Esophagus muscularis mucosa (tissue), 4 donors: ENCODE measurements at places on chromosomes 7 and 10. TPM values are rescaled to one million over a fixed set of nuclear protein-coding genes. Genes with fewer than 3 reads are reported as not detected.

GRCh38 chr7:47557694-47558670, 23.9 kb downstream of the TNS3 start:
- H3K4me1 ChIP-seq = peaks cover 18% of the 10 kb centered on the region
- DNase-seq = no peak
- H3K27ac ChIP-seq = peak overlapping the region; percentile 0
- H3K27me3 ChIP-seq = no peaks in the 10 kb centered on the region
- H3K4me3 ChIP-seq = no peak overlapping the region
- no peaks in the 10 kb centered on the region for H3K36me3 ChIP-seq

DNA sequence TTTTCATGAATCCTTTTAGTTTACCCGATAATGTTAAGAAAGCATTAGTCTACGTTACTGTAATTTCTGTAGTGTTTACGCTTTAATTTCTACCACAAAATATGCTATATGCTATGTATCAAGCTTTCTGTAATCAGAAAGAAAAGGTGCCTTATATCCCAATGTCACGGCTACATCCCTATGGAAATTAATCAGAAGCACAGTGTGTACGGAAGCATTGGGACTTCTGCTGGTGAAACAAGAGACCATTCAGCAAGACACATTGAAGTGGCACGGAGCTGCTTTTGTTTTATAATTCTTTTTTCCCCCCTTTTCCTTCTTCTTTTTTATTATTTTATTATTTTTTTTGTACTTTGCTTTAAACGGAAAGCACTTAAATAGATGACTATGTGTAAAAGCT, 31.2 kb upstream of the SH2B2 start:
- no peak overlapping the region for H3K4me3 ChIP-seq
- no peak overlapping the region for H3K27ac ChIP-seq
- H3K36me3 ChIP-seq = peaks cover 3% of the 10 kb centered on the region
- H3K4me1 ChIP-seq = no peaks in the 10 kb centered on the region

DNA sequence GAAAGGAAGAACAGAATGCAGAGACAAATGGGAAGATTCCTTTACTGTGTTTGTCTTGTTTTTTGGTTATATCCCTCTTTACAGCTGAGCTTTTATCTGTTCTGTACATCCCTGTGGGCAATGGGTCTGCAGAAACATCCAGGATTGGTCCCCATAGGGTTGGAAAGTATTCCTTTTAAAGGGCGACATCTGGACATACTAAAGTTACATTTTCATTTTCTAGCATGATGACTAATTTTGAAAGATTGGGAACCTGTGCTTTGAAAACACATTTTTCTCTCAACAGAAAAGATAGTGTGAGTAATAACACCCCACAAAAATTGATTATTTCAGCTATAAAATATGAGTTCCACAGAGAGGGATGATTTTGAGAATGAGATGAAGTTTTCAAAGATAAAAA, 435.8 kb downstream of the GPAM start:
- H3K27me3 ChIP-seq = no peaks in the 10 kb centered on the region
- no peak for DNase-seq
- no peaks in the 10 kb centered on the region for H3K4me1 ChIP-seq
- no peaks in the 10 kb centered on the region for H3K36me3 ChIP-seq
- no peak overlapping the region for H3K4me3 ChIP-seq

- no peak for DNase-seq
- H3K27me3 ChIP-seq = no peaks in the 10 kb centered on the region
- no peak overlapping the region for H3K4me3 ChIP-seq
- H3K4me1 ChIP-seq = no peaks in the 10 kb centered on the region
These were observed 54.3 kb upstream of the SGCE start for GRCh38 chr7:94710256-94710655.

DNA sequence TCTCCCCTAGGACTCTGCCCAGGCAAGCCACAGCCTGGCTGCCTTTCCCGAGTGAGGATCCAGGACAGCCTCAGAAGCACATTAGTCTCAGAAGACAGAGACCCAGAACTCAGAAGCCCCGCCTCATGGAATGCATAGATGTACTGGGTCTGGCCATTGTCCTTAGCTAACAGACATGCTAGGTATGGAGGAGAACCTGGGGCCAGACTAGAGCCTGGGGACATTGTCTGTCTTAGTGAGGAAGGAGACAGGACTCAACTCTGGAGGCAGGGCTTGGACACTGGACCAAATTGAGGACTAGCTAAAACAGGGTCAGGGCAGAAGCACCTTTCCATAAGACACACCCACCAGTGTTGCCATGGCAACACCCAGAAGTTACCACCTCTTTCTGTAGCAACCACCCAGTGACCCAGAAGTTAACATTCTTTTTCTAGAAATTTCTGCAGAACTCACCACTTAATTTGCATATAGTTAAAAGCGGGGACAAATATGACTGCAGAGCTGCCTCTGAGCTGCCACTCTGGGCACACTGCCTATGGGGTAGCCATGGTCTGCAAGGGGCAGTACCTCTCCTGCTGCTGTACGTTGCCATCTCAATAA, 27.5 kb downstream of the TLX1 start:
- H3K4me1 ChIP-seq = peaks cover 4% of the 10 kb centered on the region
- no peak overlapping the region for H3K4me3 ChIP-seq
- H3K27ac ChIP-seq = no peak overlapping the region
- no peak for DNase-seq
- peaks cover 6% of the 10 kb centered on the region for H3K27me3 ChIP-seq

DNA sequence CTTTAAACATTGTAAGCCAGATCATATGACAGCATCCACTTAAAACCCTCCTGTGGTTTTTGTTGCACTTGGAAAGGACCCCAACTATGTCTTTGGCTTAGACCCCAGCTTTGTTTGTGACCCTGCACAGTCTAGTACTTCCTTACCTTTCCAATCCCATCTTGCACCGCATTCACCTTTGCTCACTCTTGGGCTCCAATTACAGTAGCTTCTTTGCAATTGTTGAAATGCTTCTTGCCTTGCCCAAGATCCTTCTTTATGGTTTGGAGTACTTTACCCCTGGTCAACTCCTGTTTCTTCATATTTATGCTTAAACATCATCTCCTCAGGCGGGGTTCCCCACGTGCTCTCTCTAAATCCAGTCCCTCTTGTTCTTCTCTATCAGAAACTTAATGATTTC, 162.6 kb downstream of the PTEN start:
- no peaks in the 10 kb centered on the region for H3K27me3 ChIP-seq
- no peak overlapping the region for H3K27ac ChIP-seq
- no peak overlapping the region for H3K4me3 ChIP-seq
- DNase-seq = no peak
- H3K36me3 ChIP-seq = no peaks in the 10 kb centered on the region

- H3K27ac ChIP-seq = no peak overlapping the region
- peak; percentile 89 for DNase-seq
- H3K27me3 ChIP-seq = no peaks in the 10 kb centered on the region
- H3K36me3 ChIP-seq = no peaks in the 10 kb centered on the region
- H3K4me1 ChIP-seq = peaks cover 5% of the 10 kb centered on the region
- H3K4me3 ChIP-seq = no peak overlapping the region
These were observed 257.7 kb upstream of the NFE2L3 start for GRCh38 chr7:25894002-25894901.

- no peak overlapping the region for H3K4me3 ChIP-seq
- no peaks in the 10 kb centered on the region for H3K27me3 ChIP-seq
- DNase-seq = no peak
- H3K27ac ChIP-seq = no peak overlapping the region
These were observed 119.0 kb upstream of the BET1 start for GRCh38 chr7:94123136-94123535.

- DNase-seq = no peak
- no peak overlapping the region for H3K4me3 ChIP-seq
- H3K27ac ChIP-seq = no peak overlapping the region
- H3K27me3 ChIP-seq = no peaks in the 10 kb centered on the region
These were observed 146.5 kb downstream of the NOC3L start for GRCh38 chr10:94216201-94216600.

DNA sequence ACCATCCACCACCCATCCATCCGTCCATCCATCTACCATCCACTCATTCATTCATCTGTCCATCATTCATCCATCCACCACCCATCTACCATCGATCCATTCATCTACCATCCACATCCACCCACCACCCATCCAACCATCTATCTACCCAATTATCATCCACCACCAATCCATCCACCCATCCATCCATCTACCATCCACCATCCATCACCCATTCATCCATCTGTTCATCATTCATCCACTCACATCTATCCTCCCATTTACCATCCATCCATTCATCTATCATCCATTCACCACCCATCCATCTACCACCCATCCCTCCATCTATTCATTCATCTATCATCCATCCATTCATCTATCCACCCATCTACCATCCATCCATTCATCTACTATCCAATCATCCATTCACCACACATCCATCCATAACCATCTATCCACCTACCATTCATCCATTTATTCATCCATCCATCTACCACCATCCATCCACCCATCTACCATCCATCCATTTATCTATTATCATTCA, 188.8 kb downstream of the JCAD start:
- H3K4me1 ChIP-seq = no peaks in the 10 kb centered on the region
- DNase-seq = no peak
- H3K27ac ChIP-seq = no peak overlapping the region
- no peak overlapping the region for H3K4me3 ChIP-seq
- no peaks in the 10 kb centered on the region for H3K36me3 ChIP-seq

DNA sequence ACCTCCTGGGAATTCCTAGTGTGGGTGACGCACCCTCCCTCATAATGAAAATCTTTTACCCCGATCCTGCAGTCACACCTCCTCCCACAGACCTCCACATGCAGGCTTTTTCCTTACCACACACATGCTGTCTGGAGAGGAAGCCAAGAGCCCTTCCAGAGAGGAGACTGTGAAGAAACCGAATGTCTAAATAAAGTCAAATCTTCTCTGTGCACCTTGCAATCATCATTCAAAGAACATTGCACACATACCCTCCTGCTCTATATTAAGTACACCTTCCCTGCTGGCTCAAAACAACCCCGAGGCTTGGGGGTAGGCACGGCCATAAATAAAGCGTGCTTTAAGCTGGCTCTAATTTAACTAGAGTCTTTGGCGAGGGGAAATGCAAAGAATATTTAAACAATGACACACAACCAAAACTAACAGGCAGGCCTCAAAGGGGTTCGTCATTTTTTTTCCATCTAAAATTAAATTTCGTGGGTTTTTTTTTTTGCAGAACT, 34.9 kb downstream of the CALML3 start:
- H3K27ac ChIP-seq = peak overlapping the region; percentile 84
- no peaks in the 10 kb centered on the region for H3K27me3 ChIP-seq
- H3K4me1 ChIP-seq = no peaks in the 10 kb centered on the region
- DNase-seq = no peak

DNA sequence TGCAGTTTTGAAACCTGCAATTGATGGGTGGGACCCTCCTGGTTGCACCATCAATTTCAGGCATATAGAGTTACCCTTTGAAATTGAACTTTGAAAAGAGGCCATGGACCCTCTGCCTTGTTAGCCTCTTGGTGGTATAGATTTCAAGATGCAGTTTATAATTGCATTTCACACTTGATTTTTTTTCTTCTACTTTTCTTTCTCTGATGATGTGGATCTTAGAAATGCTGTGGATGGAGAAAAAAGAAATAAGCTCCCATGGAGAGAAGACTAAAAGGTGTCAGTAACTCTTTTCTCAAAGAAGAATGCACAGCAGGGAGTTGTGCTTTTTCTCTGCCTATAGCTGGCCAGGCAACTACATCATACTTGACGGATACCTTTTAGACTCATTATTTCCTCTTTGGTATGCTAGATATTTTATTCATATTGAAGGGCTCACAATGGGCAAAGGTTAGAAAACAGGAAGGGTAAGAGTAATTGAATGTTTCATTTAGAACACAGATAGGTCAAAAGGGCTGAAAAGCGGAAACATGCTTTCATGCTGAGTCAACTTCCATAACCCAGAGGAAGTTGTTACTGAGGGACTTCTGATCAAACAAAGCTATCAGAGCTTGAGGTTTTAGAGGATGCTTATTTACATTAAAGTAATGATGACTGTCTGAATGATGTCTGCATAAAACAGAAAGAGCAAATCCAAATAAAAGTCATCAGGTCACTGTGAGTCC, 773.2 kb upstream of the LRRN3 start:
- no peaks in the 10 kb centered on the region for H3K4me1 ChIP-seq
- no peak overlapping the region for H3K27ac ChIP-seq
- H3K27me3 ChIP-seq = no peaks in the 10 kb centered on the region

DNA sequence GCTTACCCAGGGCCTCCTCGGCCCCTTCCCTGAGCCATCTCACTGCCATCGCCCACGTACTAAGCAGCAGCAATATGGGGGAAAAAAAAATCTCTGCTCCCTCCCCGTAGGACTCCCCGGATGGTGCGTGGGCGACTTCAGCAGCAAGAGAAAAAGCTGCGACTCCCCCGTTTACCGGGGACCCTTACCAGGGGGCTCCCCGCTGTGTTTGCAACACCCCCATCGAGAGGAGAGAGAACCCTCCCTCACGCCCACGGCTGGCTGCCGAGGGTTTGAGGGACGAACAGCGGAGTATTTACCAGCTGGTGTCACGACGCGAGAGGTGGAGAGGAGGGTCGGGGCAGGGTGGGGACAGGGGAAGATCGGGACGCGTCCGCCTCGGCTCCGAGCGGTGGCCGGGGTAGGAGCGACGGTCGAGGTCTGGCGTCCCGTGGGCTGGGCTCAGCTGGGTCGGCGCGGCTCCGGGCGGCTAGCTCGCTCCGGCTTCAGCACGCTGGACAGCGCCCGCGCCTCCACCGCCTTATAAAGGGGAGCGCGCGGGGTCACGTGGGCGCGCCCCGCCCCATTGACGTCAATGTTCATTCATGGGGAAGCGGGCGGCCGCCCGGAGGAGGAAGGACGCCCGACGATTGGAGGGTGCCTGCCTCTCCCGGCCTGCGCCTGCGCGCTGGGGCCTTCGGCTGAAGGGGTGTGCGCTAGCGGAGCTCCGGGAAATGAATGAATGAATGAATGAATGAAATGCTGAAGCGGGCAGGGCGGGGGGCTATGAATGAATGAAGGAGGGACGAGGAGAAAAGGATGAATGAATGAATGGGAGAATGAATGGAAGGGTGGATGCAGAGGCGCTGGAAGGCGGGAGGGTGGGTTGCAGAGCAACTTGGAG, at the start of gene VGF:
Gene VGF, minus strand, starts transcription at position 495 of the 883 bp plus-strand sequence. CDS start 726 bp downstream, outside the sequence.
- no peak within 1 kb of the TSS for H3K27ac ChIP-seq
- peak; percentile 95 for DNase-seq
- peaks cover 11% of the 10 kb centered on the region for H3K36me3 ChIP-seq
- H3K4me1 ChIP-seq = peaks cover 50% of the 10 kb centered on the region
- H3K27me3 ChIP-seq = peaks cover 21% of the 10 kb centered on the region

- H3K27ac ChIP-seq = peak overlapping the region; percentile 95
These were observed 789 bp downstream of the PDGFA start for GRCh38 chr7:518630-519483.

TAS2R5 gene
- 1.2 TPM for total RNA-seq

STAG3 gene
- total RNA-seq = 0.13 TPM

NUTM2D gene
- total RNA-seq = 3.4 TPM

LIPK gene
- total RNA-seq = not detected

TMEM176A gene
- total RNA-seq = 11.6 TPM

GPR26 gene
- total RNA-seq = not detected

COMTD1 gene
- total RNA-seq = 32.3 TPM

NEUROD6 gene
- not detected for total RNA-seq

ZWINT gene
- total RNA-seq = 1.3 TPM
